ENCODE measurements at places on chromosomes 3 and 15. TPM values are rescaled to one million over a fixed set of nuclear protein-coding genes. Genes with fewer than 3 reads are reported as not detected.

GRK7 gene
- total RNA-seq: 0.31 TPM

CFAP100 gene
- total RNA-seq: 5.9 TPM

ITIH4 gene
- total RNA-seq: 17.8 TPM

SLC12A1 gene
- 2.2 TPM for total RNA-seq

GOLGA6B gene
- not detected for total RNA-seq

All from parietal lobe (tissue), 2 donors.